ENCODE measurements at places on chromosomes 11 and 22.

DNA sequence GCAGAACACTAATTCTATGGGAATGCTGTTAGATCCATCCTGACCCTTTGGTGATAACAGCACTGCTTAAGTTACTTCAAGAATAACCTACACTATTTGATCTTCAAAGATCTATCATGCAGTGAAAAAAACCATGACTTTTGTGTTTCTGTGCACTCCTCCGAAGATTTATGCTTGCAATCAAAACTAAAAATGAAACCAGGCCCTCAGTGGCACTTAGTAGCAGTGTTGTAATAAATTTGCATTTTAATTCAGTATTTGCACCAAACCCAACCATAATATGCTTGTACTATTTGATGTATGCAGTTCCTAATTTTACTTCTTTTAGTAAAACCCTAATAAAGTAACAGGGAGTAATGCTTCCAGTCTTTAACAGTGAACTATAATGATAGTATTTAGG is 130.7 kb downstream of the SOX6 start:
- DNase-seq, result no peak

DNA sequence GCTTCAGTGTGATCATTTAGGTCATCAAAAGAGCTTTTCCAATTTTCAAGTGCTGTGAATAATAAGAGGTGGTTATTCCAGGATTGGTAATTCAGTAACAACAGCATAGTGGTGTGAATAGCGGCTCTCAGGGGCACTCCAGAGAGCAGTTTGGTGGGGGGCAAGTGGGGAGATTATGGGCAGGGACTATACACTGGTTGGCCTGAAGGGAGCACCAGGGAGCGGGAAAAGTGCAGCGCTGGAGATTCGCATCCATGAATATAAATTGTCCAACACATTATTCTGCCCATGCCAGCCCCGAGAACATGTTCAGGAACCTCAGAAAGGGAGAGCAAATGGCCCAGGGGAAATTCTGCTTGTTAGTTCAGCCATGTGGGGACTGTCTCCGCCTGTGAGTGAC is 37.9 kb downstream of the OR6Q1 start:
- DNase-seq, result no peak

- DNase-seq, result no peak
These were observed 9.4 kb upstream of the LAYN start for GRCh38 chr11:111531136-111531535.

DNA sequence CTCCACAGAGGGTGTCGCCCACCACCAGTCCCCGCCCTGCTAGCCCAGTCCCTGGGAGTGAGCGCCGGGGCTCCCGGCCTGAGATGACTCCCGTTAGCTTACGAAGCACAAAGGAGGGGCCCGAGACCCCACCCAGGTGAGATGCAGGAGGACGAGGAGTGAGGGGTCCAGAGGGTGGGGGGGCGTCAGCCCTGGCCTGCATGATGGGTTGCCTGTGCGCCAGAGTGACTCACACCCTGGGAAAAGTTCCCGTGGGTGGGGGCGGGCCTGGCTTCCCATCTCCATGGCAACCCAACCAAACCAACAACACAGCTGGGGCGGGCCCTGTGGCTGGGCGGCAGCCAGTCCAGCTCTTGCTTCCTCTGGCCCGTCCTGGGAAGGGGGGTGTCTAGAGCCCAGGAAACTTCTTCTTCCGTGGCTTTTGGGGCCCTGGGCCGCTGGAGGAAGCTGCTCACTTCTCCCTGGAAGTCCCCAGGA is 4.5 kb downstream of the GAS2L1 start:
- peak; percentile 57 for DNase-seq

DNA sequence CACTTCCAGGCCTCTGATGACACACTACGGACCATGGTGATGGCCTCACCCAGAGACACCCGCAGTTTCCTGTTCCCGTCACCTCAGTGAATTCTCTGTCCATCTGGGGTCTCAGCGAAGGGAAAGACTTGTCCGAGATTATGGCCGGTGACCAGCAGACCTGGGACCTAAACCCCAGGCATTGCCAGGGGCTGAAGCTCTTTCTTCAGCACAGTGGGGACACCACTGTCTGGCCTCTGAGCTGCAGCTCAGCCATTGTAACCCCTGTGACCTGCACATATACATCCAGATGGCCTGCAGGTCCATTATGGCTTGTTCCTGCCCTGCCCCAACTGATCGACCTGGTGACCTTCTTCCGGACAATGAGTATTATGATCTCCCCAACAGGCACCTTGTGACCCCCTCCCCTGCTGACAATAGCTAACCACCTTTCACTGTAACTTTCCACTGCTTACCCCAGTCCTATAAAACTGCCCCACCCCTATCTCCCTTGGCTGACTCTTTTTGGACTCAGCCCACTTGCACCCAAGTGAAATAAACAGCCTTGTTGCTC is 22.3 kb downstream of the CBX7 start:
- DNase-seq, result no peak

- DNase-seq, result no peak
These were observed 103.3 kb downstream of the SCN3B start for GRCh38 chr11:123551079-123551478.

GRCh38 chr22:29570456-29570855 is 10.5 kb downstream of the NIPSNAP1 start:
- no peak for DNase-seq

GRCh38 chr22:31497148-31497938 is 1.0 kb downstream of the SFI1 start:
- DNase-seq, result no peak

DNA sequence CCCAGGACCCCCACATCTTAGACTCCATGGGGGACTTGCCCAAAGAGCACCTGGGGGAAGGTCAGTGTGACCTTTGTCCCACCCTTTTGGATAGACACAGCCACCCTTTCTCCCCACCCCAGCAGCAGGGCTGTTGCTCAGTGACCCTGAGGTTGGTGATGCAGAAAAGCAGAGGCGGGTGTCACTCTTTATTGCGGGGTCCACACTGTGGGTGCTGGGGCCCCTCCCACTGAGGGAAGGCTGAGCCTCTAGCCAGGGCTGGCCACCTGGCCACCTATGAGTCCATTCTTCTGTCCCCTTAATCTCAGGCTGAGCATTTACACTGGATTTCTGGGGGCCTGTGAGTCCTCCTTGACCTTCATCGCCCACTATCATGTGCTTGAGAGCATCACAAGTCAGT is 7.4 kb downstream of the LRRC75B start:
- DNase-seq, result no peak

GRCh38 chr22:23518376-23519187 is 61.5 kb downstream of the IGLL1 start:
- no peak for DNase-seq

- DNase-seq, result no peak
These were observed 725.1 kb upstream of the CHORDC1 start for GRCh38 chr11:90947930-90948329.

DNA sequence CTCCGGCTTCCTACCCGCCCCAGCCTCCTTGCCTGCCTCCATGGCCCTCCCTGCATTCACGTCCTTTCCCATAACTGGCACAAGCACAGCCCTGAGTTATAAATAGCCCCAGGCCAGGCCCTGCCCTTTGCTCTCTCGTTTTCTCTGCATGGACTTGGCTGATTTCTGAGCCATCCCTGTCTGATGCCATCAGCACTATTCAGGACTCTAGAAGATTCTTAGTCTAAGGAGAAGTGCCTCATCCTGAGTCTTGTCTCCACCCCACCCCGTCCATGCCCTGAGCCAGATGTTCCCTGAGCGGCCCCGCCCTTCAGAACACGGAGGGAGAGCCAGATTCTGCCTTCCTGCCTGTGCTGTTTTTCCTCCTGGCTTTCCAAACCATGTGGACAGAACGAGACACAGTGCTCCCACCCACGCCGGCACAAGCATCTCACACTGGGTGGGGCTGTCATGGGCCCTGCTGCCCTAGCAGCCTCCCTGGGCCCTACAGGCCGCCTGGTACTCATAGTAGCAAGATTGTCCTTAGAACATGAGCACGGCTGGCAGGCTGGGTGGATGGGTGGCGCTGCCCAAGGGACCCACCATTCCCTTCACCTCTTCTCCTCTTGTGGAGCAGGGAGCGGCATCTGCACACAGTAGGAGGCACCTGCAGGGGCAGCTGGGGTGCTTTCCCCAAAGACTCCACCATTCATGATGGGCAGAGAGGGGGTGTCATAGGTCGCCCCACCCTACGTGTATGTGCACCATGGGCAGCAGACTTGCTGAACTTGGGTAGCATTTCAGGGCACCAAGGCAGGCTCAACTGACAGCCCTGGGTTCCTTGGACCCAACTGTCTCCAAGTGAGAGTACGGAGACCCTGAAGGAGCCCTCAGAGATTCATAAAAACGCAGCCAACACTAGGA is 76.9 kb downstream of the BCR start:
- no peak for DNase-seq

GRCh38 chr11:107266455-107266854 is 191.2 kb downstream of the CWF19L2 start:
- no peak for DNase-seq

- no peak for DNase-seq
These were observed 510.6 kb upstream of the RAG2 start for GRCh38 chr11:37108436-37109285.

GRCh38 chr11:24132471-24132870 is 364.4 kb upstream of the LUZP2 start:
- no peak for DNase-seq

DNA sequence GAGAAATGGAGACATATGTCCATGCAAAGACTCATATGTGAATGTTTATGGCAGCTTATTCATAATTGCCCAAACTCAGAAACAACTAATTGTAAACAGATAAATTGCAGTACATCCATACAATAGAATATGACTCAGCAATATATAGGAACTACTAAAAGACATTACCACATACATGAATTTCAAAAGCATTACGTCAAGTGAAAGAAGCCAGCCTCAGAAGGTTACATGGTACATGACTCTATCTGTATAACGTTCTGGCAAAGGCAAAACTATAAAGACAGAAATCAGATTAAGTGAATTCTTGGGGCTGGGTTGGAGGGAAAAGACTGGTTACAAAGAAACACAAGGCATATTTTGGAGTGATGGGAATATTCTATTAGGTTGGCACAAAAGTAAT is 7.2 kb downstream of the KCTD21 start:
- DNase-seq, result no peak

DNA sequence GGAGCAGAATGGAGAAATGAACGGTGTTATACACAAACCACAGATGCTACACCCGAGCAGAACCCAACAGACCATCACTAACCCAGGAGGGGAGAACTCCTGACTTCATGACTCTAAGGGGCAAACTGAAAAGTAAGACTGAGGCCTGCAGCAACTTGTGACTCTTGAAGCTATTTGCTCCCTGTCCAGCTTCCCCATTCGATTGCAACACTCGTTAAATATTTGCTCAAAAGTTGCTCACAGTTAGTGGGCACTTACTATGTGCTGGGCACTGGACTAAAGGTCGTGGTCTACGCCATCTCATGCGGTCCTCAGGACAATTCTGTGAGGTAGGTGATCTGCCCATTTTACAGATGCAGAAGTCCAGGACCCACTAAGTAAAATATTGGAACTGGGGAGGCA is 9.5 kb upstream of the ADA2 start:
- DNase-seq, result no peak

- no peak for DNase-seq
These were observed 619 bp downstream of the LRRC75B start for GRCh38 chr22:24592058-24592850.

DNA sequence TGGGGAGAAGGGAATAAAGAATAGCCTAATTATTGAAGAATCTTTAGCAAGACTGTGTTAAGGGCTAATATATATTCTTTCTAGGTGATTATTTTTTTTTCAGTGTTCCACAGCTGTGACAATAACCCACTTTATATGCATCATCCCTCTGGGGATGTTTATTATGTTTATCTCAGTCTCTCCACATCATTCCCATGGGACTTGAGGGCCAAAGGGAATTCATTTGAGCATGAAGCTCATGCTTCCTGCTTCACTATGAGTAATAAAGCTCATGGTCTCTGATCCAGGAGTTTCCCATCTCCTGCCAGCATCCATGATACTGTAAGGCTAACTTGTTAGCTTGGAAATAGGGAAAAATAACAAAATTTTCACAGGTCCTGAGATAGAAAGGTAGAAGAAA is 1888.4 kb downstream of the LRRC4C start:
- no peak for DNase-seq

GRCh38 chr22:47193606-47194329 is 431.3 kb downstream of the TBC1D22A start:
- no peak for DNase-seq

- no peak for DNase-seq
These were observed 39.4 kb downstream of the ZBTB16 start for GRCh38 chr11:114098927-114099326.

GRCh38 chr11:32006799-32007388 is 84.0 kb upstream of the RCN1 start:
- DNase-seq, result no peak

- no peak for DNase-seq
These were observed 78.9 kb downstream of the NTM start for GRCh38 chr11:131449036-131450019.

GRCh38 chr11:95917193-95918036 is 6.5 kb downstream of the MTMR2 start:
- no peak for DNase-seq

DNA sequence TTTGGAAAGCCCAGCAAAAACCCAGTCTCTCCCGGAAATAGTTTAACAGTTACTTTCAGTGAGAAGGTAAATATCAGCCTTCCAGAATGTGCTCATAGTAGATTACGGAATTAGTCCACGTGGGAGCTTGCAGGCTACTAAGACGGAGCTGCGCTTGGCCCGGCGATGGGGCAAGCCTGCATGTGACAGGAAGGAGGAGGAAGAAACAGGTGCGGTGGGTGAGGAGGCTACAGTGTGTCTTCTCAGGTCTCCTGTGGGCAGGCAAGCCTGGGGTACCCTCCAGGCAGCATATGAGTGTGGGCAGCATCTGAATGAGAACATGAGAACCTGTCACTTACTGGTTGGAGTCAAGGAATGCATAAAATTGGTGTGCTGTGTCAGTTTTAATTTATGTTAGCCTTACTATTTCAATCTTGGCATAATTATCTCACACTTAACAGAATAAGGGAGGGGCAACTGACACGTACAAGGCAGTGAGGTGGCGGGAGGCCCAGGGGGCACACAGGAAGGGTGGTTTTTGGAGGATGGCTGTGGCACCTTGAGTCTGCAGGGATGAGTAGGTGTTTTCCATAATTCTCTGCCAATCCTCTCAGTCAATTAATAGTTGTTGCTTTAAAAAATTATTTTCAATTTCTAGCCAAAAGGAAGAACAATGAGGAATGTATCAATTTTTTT is 35.7 kb downstream of the CLMP start:
- DNase-seq, result no peak

- DNase-seq, result no peak
These were observed 13.3 kb upstream of the CABP7 start for GRCh38 chr22:29706486-29706885.
